ENCODE measurements at places on chromosomes 7 and 10.

DNA sequence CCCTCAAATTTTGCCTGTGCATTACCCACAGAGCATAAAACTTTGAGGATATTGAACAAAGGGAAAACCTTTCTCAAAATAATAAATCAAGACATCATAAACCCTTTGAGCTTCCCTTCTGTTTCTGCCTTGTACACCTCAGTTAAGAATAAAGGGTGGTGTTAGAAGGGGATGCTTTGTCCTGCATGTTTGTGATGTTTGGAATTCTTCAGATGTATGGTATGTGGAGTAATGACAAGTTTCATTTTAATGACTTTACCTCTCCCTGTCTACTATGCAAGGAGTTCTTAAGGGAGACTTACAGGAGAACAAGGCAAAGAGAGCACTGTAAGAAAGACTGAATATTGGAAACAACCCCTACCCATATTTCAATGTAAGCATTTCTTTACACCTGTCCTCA lies 99.2 kb downstream of the HECW1 start:
- H3K27ac ChIP-seq, result no peak overlapping the region
- DNase-seq, result no peak
- no peaks in the 10 kb centered on the region for H3K4me1 ChIP-seq
- no peaks in the 10 kb centered on the region for H3K36me3 ChIP-seq
- no peak overlapping the region for H3K4me3 ChIP-seq

- no peak overlapping the region for H3K4me3 ChIP-seq
- peaks cover 2% of the 10 kb centered on the region for H3K36me3 ChIP-seq
- H3K27ac ChIP-seq, result peak overlapping the region; percentile 4
- no peaks in the 10 kb centered on the region for H3K4me1 ChIP-seq
- DNase-seq, result no peak
- peaks cover 10% of the 10 kb centered on the region for H3K27me3 ChIP-seq
Measured at GRCh38 chr7:101575168-101575567, 53.9 kb downstream of the MYL10 start.

GRCh38 chr7:100630066-100630465 lies 11.3 kb downstream of the TFR2 start:
- peak overlapping the region; percentile 36 for H3K4me3 ChIP-seq
- peak overlapping the region; percentile 57 for H3K27ac ChIP-seq
- DNase-seq, result no peak
- no peaks in the 10 kb centered on the region for H3K27me3 ChIP-seq

DNA sequence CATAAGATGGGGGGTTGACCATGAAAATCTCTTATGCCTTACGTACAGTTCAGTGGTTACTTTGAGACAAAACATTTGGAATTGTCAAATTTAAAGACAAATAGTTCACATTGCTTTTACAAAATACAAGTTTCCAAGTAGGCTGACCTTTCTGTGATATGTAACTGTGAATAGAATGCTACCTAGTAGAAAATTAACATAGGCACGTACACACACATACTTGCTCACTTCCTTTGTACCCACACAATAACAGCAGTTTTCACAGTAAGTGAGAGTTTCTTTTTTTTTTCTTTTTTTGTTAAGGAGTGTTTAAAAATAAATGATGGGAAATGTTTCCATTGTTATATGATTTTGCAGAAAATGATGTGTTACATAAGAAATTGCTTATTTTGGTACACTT lies 53.3 kb upstream of the SP8 start:
- H3K4me3 ChIP-seq, result no peak overlapping the region
- H3K36me3 ChIP-seq, result no peaks in the 10 kb centered on the region
- H3K27ac ChIP-seq, result no peak overlapping the region
- no peaks in the 10 kb centered on the region for H3K4me1 ChIP-seq

- H3K27ac ChIP-seq, result no peak overlapping the region
- no peak for DNase-seq
Measured at GRCh38 chr10:80141696-80142460, 9.3 kb downstream of the PLAC9 start.

DNA sequence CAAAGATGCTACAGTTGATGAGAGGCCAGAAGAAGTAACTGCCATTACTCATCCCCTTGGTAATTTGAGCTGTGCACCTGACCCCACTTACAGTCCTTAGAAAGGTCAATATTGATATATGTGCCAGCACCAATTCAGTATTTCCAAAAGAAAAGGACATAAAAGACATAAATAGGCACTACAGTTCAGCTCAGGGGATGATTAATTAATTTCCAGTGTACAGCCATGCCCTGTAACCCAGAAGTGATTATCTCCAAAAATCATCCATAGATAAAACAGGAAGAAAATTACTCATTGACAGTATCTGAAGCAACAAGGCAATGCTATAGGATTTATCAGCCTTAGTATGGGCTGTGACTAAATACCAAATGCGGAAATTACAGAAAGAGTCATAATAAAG lies 82.4 kb downstream of the PHYHIPL start:
- no peaks in the 10 kb centered on the region for H3K36me3 ChIP-seq
- no peak overlapping the region for H3K27ac ChIP-seq
- no peak for DNase-seq
- H3K27me3 ChIP-seq, result no peaks in the 10 kb centered on the region

DNA sequence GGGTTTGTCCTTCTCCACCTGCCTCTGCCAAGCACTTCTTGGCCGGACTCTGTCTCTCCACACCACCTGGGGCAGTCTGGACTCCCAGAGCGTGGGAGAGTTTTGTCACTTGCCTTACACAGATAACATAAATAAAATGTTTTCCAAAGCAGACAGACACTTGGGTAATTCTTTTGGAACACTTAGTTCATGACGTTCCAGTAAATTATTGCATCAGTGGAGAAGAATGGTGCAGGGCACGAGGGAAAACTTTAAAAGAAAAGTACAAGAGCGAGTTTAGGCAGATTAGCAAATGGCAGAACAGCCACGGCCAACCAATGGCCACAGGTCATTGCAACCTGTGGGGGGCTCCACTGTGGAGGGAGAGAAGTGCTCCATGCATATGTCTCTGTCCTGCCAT lies 170.6 kb upstream of the GRB10 start:
- H3K4me3 ChIP-seq, result no peak overlapping the region
- no peak overlapping the region for H3K27ac ChIP-seq
- no peaks in the 10 kb centered on the region for H3K36me3 ChIP-seq
- peaks cover 6% of the 10 kb centered on the region for H3K27me3 ChIP-seq

DNA sequence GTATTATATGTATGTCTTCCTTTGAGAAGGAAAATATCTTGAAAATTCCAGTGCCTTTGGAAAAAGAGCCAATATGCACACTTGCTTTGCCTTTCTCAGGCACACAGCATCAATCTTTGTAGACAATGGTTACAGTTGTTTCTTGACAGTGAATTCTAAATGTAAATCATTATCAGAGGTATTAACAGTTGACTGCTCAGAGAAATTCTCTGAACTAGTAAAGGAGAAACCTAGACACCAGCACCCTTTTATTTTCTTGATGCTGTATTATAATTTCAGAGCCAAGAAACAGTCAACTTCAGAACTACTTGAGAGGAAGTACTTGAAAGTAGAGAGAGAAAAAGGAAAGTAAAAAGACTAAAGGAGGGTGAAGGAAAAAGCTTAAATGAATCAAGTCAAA lies 185.8 kb upstream of the SMIM30 start:
- H3K27me3 ChIP-seq, result no peaks in the 10 kb centered on the region
- no peak overlapping the region for H3K27ac ChIP-seq
- H3K36me3 ChIP-seq, result no peaks in the 10 kb centered on the region

- no peak overlapping the region for H3K27ac ChIP-seq
- peaks cover 5% of the 10 kb centered on the region for H3K4me1 ChIP-seq
- H3K4me3 ChIP-seq, result no peak overlapping the region
- H3K27me3 ChIP-seq, result peaks cover 29% of the 10 kb centered on the region
- H3K36me3 ChIP-seq, result no peaks in the 10 kb centered on the region
- DNase-seq, result no peak
Measured at GRCh38 chr10:113493882-113494301, 59.0 kb upstream of the HABP2 start.

All from T-helper 17 cell (primary cell).